Daoy (cell line): ENCODE measurements at places on chromosomes 13 and 19. TPM values are rescaled to one million over a fixed set of nuclear protein-coding genes. Genes with fewer than 3 reads are reported as not detected.

GRCh38 chr19:20423381-20424197 lies 142.0 kb downstream of the ZNF737 start:
- DNase-seq: peak; percentile 74

- no peak for DNase-seq
These were observed 769 bp upstream of the TMEM272 start for GRCh38 chr13:51845574-51846318.

DNA sequence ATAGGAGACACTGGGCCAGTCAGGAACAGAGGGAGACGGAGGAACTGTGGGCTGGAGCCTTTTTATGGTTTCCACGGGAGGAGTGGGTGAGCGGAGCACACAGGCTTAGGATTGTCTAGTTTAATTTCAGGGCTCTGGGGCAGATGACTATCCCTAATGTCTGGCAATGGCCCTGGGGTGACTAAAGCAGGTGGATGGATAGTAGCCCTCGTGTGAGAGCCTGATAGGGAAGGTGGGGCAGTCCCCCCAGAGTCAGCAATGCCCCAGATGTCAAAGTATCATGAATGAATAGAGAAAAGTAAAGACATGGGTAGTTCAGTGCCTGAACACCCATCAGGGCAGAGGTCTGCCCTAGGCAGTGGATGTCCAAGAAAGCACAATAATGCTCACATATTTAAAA lies 94.2 kb downstream of the ZDHHC20 start:
- DNase-seq: no peak

DNA sequence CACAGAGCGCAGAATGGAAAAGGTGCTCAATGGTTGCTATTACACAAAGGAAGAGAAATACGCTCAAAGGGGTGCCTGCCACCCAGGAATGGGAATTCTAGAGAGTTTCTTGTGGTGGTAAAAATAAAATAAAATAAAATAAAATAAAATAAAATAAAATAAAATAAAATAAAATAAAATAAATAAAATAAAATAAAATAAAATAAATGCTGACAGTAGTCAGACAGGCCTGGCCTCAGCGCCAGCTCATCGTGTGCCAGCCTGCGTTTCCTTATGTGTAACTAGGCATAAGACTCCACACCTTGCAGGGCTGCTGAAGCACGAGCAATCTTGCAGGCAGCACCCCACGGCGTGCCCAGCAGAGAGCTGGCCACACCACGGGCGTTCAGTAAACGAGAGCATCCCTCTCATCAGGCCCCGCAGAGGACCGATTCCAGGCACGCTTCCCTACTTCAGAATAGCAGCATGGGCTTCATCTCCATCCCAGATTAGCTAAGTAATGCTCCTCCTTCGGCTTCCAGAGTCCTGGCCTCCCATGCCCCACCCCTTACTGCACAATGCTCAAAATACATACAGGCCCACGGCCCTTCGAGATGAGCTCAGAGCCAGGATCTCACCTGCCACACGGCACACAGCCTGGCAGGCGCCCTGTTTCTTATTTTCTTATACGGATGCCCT lies 5.6 kb downstream of the NAPA start:
- DNase-seq: no peak

DNA sequence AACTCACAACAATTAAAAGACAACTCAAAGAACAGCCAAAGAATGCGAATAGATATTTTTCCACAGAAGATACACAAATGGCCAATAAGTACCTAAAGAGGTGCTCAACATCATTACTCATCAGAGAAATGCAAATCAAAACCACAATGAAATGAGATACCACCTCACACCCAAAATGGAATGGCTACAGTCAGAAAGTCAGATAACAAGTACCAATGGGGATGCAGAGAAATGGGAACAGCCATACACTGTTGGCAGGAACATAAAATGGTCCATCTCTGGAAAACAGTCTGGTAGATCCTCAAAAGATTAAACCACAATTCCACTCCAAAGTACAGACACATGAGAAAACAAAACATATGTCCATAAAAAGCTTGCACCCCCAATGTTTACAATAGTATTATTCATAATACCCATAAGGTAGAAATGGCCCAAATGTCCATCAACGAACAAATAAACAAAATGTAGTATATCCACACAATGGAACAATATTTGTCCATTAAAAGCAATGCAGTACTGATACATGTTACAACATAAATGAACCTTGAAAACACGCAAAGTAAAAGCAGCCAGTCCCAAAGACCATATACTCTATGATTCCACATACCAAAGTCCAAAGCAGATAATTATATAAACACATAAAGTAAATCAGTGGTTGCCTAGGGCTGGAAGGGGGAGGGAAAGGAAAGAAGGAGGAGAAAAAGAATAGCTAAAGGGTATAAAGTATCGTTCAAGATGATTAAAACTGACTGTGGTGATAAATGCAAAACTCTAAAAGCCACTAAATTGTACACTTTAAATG lies 19.6 kb downstream of the USP12 start:
- peak; percentile 40 for DNase-seq

GRCh38 chr13:28409648-28410047 lies 85.3 kb downstream of the FLT1 start:
- no peak for DNase-seq

GRCh38 chr13:47837104-47837880 lies 163.8 kb downstream of the SUCLA2 start:
- DNase-seq: no peak

- DNase-seq: peak; percentile 64
These were observed 31.2 kb upstream of the CACNA1A start for GRCh38 chr19:13537454-13537853.

- DNase-seq: no peak
These were observed 66.8 kb downstream of the IFT88 start for GRCh38 chr13:20633802-20634201.

DNA sequence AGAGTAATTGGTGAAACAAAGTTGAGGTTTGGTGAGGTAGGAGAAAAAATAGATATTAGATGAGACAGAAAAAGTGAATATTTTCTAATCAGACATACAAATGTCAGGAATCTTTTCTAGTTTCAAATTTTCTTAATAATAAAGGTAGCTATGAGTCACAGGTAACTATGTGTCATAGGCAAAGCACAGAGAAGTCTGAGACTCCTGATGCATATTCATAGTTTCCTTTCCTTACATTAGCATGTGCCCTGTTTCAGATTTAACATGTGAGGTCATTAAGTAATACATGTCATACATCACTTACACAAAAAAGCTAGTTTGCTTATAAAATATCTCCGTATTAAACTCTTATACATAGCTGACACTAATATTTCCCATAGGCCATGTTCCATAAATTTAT lies 1141.3 kb upstream of the PCDH20 start:
- DNase-seq: no peak

DNA sequence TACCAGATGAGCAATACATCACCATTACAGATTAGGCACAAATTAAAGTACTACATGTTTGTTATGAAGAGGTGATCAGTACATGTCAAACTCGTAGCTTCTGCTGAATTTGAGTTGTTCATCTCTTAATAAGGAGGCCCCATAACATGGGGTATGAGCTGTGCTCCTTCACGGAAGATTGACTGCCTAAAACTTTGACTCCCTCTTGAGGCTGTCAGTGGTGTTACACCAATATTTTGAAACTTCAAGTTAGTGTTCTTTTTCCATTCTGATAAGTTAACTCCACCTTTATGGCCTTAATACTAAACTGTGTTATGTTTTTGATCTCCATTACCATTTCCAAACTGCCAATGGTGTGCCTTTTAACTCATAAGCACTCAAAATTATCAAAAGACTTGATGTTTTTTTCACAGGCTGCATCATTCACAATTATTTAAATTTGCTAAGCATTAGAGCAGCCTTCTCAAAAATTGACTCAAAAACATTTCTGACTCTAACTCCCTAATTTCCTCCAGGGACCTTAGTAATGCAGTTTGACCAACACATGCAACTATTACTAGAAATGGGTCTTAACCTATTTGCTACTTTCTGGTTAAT lies 1591.5 kb downstream of the PCDH9 start:
- DNase-seq: no peak

DNA sequence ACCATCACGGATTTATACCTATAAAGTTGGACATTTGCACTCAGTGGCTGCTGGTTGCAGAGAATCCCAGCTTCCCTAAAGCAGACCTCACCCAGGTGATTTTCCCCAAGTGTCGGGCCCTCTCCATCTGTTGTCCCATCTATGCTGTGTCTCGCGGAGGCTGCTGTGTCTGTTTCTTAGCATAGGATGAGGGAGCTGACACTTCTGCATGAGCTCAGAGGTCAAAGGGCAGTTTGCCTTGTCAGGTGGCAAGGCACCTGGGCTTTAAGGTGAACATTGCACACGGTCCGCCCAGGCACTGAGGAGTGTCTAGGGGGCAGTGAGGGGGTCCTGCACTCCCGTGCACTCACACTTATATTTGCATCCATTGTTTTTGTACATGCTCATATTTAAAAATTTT lies 151.6 kb downstream of the ZIC5 start:
- no peak for DNase-seq

DNA sequence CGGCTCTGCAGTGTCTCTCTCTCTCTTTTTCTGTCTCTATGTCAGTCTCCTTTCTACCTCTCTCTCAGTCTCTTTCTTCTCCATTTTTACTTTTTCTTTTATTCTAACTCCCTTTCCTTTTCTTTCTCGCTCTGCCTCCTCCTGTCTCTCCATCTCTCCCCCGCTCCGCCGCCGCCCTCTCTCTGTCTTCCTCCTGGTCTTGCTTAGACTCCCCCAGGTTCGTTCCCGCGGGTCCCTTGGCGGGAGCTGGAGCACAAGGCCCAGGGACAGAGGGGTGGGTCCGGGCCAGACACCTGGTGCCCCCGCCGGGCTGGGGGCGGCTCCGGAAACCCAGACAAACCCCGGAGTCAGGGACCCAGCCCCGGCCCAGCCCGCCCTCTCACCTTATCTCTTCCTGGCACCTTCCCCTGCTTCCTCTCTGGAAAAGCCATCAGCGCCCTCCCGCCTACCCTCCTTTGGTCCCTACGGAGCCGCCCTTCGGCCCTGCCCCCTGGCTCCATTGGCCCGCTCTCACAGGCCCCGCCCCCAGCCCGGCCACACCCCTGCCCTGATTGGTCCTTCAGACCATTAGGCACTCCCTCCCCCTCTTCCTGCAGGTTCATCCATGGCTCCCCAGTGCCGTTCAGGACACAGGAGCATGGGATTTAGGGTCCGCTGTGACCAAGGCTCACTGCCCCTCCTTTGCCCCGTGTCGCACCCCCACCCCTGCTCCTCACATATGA lies 15.4 kb upstream of the NOP53 start:
- DNase-seq: no peak

DNA sequence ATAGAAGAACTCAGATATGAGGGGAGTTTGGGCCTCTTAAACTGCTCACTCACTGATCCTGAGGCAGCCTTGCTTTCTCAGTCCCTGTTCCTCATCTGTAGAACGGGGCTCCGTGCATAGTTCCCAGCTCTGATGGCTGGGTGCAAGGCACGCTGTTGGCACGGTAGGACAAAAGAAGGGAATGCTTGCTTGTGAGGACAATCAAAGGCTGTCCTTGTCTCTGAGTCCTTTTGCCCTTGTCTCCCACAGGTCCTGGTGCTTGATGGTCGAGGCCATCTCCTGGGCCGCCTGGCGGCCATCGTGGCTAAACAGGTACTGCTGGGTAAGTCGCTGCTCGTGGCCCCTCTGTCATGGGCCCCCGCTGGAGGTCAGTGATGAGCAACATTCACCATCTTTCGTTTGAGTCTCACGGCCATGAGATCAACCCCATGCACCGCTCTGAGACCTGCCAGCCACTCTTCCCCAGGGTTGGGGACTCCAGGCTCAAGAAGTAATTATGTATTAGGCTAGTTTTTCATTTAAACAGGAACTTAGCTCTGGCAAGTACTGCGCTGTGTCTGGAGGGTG lies 2.3 kb downstream of the RPL13A start:
- no peak for DNase-seq

DNA sequence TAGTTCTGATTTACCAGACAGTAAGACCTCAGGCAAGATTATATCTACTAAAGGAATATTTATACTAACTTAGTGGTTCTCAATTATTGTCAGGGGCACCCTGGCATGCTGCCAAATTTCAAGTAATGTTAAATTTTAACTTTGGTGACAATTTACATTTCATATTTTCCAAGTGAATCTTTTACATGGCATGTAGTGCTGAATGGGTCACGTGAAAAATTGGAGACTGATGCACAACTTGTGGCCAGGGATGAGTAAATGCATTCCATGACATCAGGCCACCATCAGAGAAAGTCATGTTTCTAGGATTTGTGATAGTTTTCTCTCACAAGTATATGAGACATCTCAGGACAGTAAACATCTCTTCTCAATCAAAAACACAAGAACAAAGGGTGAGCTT lies 202.6 kb upstream of the SOX21 start:
- DNase-seq: no peak

DNA sequence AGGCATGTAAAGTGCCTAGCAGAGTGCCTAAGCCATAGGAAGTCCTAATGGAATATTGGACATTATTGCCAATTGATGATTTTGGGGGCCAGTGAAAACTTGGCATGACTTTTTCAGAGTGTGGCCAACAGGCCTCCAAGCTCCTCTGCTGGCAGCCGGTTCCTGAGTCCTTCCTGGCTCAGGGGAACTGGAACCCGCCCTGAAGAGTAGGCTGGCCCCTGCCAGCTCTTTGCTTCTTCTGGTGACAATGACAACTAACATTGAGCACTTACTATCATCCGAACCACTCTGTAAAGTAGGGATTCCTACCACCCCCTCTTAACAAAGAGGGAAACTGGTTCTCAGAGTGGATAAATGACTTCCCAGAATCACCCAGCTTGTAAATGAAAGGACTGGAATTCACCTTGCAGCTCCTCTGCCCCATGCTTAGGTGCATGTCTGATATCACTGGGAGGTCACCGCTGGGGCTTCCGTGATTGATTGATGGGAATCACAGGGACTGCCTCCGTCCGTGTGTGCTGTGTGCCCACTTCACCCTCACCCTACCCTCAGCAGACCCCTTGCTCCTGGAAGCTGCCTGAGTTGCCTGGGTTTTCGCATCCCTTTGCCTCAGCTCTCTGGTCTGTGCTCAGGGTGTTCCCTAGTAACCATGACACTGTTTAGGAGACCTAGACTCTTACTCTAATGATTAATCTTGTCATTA lies 50.6 kb downstream of the TNFRSF19 start:
- DNase-seq: no peak

GRCh38 chr19:46859637-46860124 lies 1.1 kb upstream of the ARHGAP35 start:
- DNase-seq: no peak

GRCh38 chr13:113152984-113153809 lies 5.3 kb upstream of the PROZ start:
- peak; percentile 9 for DNase-seq

DNA sequence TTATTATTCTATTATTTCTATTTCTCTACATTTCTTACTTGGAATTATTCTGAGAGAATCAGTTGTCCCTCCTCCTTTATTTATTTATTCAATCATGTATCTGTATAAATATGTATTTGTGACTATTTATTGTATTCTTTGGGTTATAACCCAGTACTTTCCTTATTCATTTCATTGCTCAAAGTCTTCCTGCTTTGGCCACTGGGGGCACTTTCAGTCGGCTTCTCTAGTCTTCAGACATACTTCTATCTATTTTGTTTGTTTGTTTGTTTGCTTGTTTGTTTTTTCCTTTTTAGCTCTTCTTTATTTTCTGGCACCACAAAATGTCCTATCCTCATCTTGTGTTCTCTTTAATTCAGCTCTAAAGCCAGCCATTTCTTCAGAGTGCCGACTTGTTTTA lies 260.4 kb downstream of the NALCN start:
- DNase-seq: no peak

ZNF497 gene
- total RNA-seq: 1.5 and 2.7 TPM in 2 replicates

BRSK1 gene
- 6.3 and 9.0 TPM in 2 replicates for total RNA-seq

TNFSF13B gene
- 0.06 TPM in 1 of 2 replicates, not detected in the other for total RNA-seq

S1PR4 gene
- not detected in 2 replicates for total RNA-seq

HRC gene
- not detected in 2 replicates for total RNA-seq

ZNF558 gene
- total RNA-seq: 10.4 and 12.5 TPM in 2 replicates

RPL18A gene
- 1,269 and 1,595 TPM in 2 replicates for total RNA-seq

RAB3A gene
- 0.23 TPM in 1 of 2 replicates, not detected in the other for total RNA-seq
